ENCODE measurements at places on chromosomes 5 and 9.

DNA sequence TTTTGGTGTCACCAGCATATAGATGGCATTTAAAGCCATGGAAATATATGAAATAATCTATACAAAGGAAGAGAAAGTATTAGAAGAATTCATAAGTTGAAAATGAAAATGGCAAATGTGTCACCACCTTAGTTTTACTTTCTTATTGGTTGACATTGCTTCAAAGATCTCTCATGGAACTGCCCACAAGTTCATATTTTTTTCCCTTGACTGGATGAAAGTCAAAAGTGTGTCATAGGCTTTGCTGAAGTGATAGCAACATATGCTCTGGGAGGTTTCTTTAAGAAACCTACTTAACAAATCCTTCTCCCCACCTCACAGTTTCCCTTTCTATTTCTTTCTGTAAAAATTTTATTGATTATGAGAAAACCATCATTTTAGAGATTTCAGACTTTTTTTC, 127.2 kb downstream of the VPS13A start:
- DNase-seq = no peak

GRCh38 chr9:21081999-21082398, 4.3 kb upstream of the IFNB1 start:
- no peak for DNase-seq

DNA sequence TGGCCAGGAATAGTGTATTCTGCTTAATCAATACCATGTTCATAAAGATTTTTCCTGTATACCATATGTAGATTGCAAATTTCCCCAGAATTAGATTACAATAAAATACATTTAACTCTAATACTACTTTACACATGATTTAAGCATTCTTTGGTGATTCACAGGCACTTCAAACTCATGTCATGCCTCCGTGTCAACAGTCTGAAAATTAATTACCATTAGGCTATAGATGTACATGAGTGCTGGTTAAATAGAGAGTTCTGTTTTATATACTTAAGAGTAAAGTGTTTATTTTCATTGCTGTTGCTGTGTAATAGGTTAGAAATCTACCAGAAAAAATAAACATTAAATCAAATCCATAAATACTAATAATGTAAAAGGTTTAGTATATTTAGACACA, 159.8 kb downstream of the ZSWIM6 start:
- DNase-seq = no peak

- DNase-seq = no peak
These were observed 313.8 kb downstream of the FAM170A start for GRCh38 chr5:119943148-119943547.

- DNase-seq = no peak
These were observed 43.0 kb upstream of the SARDH start for GRCh38 chr9:133780962-133781827.

DNA sequence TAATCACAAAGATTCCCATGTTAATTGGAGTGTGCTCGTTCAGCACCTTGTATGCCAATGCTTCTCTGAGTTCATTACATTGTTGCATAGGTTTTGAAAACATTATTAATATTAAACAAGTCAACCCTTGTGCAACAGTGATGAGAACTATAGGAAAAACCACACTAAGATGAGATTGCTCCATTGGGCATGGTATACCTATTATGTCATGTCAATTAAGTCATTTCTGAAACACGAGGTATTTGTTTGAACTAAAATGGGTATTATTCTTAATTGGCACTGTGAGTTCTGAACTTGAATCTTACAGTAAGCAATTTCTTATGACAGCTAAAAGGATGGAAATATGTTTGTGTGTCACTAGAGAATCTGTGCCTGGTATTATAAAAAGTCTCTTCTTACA, 447.7 kb downstream of the EFNA5 start:
- DNase-seq = no peak

GRCh38 chr5:173557123-173557903, 59.1 kb downstream of the BOD1 start:
- DNase-seq = no peak

GRCh38 chr9:70573308-70573707, 158.9 kb upstream of the KLF9 start:
- no peak for DNase-seq

GRCh38 chr5:78546276-78546996, 102.1 kb downstream of the LHFPL2 start:
- DNase-seq = no peak

- no peak for DNase-seq
These were observed 21.5 kb upstream of the RALGPS1 start for GRCh38 chr9:126893079-126893478.

GRCh38 chr5:147912011-147912410, 5.7 kb upstream of the C5orf46 start:
- no peak for DNase-seq

- no peak for DNase-seq
These were observed 82.6 kb upstream of the GRHPR start for GRCh38 chr9:37339923-37340322.

DNA sequence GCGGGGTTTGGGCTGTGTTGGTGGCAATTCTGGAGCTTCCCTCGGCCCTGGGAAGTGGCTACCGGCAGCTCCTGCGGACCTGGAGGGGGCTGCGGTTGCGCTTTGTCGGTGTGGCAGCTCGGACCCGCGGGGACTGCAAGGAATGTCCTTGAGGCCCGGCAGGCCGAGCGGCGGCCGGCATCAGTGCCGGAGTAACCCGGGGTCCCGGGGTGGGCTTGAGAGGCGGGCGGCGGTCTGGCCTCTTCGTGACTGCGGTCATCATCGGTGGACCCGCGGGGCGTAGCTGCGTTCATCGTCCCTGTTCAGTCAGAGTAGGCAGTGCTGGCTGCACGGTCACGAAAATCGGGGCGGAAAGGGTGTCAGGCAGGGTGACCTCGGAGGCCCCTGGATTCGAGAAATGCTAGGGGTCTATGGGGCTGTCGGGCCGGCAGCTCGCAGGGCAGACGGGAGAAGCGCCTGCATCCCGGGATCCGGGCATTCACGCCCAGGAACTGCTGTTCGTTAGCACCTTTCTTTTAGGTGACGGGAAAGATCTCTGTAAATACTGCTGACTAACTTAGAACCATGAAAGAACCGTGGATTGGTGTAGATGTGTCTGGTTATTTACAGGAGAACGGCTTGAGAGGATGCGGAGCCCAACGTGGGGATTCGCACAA, 474 bp downstream of the HMGCR start:
- DNase-seq = no peak

DNA sequence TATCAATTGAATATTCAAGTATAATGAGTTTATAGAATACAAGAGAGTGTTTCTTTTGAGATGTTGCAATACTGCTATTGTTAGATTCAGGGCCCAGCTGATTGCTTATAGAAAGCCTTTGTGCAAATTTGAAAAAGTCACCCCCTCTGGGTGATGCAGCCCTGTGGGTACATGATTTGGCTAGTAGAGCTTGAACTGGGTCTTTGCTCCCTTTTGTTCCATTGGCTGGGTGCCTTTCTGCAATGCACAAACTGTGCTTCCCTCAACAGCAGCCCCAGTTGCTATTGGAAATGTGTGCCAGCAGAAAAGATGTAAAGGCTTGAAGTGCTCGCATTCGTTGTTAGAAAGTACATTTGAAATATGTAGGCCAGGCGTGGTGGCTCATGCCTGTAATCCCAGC, 61.8 kb upstream of the CEMIP2 start:
- DNase-seq = no peak

GRCh38 chr9:130194378-130194932, 22.3 kb downstream of the NCS1 start:
- DNase-seq = no peak

- DNase-seq = no peak
These were observed 112.0 kb downstream of the HSD17B3 start for GRCh38 chr9:96189995-96190394.

- DNase-seq = no peak
These were observed 232.3 kb downstream of the TLR4 start for GRCh38 chr9:117936185-117937130.

GRCh38 chr5:54514291-54514690, 3.3 kb upstream of the SNX18 start:
- no peak for DNase-seq

GRCh38 chr9:99162759-99163364, 57.9 kb downstream of the TGFBR1 start:
- no peak for DNase-seq

- no peak for DNase-seq
These were observed 80.0 kb downstream of the NREP start for GRCh38 chr5:111676926-111677415.

DNA sequence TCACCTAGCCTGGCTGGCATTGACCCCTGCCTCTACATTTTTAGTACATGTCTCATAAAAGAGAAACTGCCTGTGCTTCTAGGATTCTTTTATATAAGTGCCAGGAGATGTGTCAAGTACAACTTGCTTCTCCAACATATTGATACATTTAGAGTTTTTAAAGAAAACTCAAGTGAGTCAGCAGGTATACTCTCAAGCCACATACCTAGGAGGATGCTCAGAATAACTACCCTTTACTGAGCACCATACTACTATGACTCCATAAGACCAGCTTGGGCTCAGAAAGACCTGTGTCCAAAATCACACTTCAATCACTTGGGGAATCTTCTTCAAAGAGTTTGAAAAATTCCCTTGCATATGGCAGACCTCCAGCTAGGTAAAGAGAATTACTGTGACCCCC, 389.8 kb upstream of the SLC24A2 start:
- DNase-seq = no peak

All from mesothelial cell of epicardium (in vitro differentiated cells).